Prostate gland (tissue), 2 donors: ENCODE measurements at places on chromosomes 13 and 19. TPM values are rescaled to one million over a fixed set of nuclear protein-coding genes. Genes with fewer than 3 reads are reported as not detected.

DNA sequence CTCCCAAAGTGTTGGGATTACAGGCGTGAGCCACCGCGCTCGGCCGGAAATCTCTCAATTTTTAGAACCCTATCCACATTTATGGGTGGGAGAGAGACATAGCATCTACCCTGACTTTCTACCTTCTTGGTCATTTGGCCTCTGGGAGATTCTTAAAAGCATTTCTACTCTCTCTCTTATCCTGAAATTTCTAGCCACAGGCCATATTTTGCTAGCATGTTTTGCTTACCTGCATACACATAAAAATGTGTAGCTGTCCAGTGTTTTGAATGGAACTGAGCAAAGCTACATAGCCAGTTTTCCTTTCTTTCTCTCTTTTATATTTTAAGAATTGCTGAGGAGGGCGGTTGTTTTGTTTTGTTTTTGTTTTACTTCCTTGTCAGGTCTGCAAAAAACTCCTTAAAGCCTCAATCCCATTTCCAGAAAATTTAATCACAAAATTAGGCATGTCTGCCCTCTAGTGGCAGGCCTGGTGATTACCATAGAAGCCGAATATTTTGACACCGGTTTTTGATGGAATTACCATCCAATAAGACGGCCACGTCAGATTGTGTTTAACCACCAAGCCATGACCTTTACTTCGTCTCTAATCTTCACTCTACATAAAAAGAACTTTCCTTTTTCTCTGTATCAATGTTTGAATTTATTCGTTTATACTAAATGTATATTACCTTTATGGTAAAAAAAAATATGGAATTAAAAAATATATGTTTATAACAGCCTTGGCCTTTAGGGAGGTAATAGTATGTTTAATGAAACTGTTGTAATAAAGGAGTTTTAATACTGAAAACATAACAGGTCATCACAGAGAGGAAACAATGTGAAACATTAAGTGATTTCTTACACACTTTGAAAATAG is 34.4 kb upstream of the OXGR1 start:
- peak; percentile 39 for DNase-seq

GRCh38 chr13:113448545-113448884 is 4.8 kb downstream of the ADPRHL1 start:
- DNase-seq, result no peak

DNA sequence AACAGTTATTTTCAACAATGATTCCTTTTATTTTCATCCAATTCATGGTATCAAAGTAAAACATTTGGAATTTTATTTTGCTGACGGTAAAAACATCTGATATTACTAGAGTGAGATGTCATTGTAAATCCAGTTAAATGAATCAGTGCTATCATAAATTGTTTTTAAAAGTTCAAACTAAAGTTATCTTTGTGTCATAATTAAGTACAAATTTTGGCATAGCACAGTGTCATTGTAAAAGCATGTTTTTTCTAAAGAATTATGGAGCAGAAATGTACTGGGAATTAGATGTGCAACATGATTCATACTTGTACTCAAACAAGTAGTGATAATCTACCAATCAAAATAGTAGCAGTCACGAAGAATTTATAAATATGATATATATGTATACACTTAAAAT is 92.8 kb downstream of the FAM216B start:
- no peak for DNase-seq

SLC25A41 gene
- 0.18 TPM for total RNA-seq

GRCh38 chr19:38683393-38684077 is 36.1 kb downstream of the ACTN4 start:
- peak; percentile 92 for DNase-seq

SLC10A2 gene
- total RNA-seq, result not detected

DNA sequence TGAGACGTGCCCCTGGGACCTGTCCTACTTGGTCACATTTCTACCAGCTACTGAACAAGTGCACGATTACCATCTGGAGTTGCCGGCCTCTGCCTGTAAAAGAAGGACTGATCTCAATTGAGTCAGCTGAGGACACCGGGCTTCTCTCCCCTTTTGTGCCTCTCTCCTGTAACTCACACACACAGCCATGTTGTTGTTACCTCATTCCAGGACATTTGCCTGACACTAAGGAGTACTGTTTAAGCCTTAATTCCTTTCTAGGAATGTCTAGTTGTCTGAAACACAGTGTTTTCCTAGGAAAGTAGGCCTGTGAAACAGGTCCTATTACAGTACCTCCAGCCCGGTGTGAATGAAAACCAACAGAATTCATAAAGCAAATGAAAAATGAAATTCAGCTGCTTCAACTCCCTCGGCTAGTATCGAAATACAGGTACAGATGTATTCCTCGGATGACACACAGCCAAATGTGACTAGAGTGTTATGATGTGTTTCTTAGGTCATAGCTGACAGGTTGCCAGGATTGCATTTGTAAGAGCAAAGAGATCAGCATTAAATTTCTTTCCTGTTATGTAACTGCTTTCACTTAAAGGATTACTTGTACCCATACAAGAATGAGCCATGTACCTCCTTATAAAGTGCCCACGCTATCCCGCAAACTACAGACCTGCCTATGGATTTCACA is 152.0 kb upstream of the IRS2 start:
- DNase-seq, result no peak

KLK11 gene
- total RNA-seq, result 315 TPM

DNA sequence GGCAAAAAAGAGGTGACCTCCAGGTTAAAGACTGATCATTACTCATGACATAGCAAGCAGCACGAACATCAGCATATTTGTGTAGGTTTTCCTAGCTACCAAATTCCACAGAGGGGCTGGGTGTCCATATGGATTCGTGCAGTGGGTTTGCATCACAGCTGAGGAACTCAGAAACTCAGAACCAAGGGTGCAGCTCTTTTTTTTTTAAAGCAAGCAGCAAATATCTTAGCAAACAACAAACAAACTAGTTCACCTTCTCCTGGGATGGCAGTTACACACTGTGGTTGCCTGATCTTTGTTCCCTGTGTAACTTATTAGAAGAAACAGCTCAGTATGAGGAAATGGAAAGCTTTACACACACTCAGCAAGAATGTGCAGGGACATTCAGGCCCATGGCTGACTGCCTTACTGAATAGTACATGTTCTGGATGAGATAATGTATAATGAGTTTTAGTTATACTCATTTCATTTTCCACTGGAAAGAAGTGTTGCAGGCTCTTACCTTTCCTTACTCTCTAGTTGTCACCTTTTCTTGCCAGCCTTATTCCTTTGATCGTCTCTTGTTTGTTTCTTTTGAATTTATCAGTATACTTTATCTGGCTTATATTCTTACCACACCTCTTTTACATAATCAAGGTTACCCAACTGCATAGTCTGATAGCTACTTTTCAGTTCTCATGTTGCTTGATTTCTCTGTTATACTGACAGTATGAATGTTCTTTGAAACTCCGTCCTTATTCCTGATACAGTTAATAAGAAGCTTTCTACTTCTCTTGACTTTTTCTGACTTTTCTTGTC is 4.3 kb downstream of the NDFIP2 start:
- DNase-seq, result peak; percentile 59

DNA sequence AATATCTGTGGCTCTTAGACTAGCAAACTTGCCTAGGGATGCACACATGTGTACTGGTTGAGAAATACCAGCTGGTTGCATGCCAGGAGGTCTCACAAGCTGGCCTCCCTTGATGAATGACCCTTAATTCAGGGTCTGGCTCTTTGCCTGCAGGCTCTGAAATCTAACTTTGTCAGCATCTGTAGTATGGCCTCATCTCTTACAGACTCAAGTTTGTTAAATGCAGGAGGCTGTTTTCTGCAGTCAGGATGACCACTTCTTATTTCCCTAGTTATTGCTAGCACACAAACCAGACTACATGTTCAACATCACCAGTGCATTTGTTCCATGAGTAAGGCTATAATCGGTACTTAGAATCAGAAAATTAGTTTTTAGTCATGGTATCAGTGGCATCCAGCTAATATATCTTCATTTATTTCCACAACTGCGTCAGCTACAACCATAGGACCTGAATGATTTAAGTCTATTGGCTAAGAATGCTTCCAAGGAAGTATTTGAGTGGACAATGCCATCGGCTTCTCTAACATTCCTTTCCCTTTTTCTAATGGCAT is 23.3 kb upstream of the POSTN start:
- DNase-seq, result no peak

TUBA3C gene
- 87.1 TPM for total RNA-seq

GRCh38 chr19:12034620-12035019 is 859 bp downstream of the ZNF433 start:
- DNase-seq, result no peak

DNA sequence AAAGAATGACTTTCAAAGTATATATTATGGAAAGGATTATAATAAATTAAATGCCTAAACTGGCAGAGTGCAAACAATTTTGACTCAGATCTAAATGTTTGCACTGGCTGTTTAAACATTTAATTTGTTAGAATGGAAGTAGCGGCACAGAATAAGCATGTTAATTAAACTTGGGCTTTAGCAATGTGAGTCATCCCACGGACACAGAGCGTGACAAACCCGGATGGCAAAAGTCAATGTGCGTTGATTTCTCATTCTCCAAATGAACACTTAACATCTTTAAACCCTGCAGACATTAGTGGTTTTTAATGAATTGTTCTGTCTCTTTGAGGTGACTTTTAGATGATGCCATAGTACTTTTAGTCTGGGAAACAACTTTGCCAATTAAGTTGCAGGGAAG is 38.4 kb downstream of the PCDH8 start:
- no peak for DNase-seq

- DNase-seq, result no peak
These were observed 1.4 kb downstream of the PTH2 start for GRCh38 chr19:49421878-49422202.

- peak; percentile 40 for DNase-seq
These were observed 55.7 kb upstream of the ABCC4 start for GRCh38 chr13:95356916-95357315.

GRCh38 chr19:51417107-51417809 is at the start of gene SIGLEC10:
Gene SIGLEC10 (minus strand): TSS chr19:51417642. CDS start chr19:51417581, 61 bp downstream.
- DNase-seq, result no peak

- no peak for DNase-seq
These were observed 145.9 kb downstream of the RFC3 start for GRCh38 chr13:33963895-33964294.

DNA sequence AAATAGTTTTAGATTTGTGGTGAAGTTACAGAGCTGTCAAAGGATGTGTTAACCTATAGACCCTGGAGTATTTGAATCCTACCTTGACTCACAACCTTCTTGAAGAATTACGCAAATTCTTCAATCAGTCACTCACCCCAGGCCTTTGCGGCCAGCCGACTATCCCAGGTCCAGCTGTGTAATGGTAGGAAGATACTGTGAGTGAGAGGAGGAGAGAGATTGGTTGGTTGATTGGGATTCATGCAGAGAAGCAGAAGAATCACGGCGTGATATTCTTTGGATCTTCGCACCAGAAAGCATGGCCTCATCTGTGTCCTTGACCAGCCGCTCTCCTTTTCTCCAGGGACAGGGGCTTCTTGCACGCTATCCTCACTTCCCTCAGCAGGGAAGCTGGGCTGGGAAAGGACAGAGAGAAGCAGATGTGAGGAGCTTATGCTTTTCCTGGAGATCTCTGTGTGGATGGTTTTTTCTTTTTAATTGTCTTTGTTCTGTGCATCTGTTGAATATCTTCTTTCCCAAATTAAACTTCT is 249.1 kb downstream of the GGACT start:
- DNase-seq, result no peak

GRCh38 chr13:38255600-38255999 is 94.1 kb upstream of the UFM1 start:
- no peak for DNase-seq

- no peak for DNase-seq
These were observed 349.6 kb upstream of the PCDH20 start for GRCh38 chr13:61765181-61765742.

GRCh38 chr13:29569253-29570050 is 26.0 kb downstream of the SLC7A1 start:
- DNase-seq, result peak; percentile 54

DNA sequence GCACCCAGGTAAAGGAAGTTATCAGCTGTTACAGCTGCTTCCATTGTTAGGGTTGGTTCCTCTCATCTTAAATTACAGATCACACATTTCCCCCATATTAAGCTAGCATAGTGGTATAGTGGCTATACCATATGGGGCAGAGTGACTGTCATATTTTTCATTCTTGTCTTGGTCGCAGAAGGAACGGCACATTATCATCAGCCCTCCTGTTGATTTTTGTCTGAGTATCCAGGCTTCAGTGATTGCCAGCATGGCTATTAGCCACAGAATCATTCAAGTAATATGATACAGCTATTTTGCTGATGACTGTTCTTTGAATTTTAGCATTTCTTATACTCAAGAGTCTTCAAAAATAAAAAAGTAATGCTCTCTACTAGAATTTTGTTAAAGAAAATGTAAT is 240.9 kb downstream of the LIG4 start:
- DNase-seq, result no peak

LRP3 gene
- total RNA-seq, result 64.4 TPM

- no peak for DNase-seq
These were observed 2.4 kb downstream of the SIGLECL1 start for GRCh38 chr19:51253088-51253806.

DNA sequence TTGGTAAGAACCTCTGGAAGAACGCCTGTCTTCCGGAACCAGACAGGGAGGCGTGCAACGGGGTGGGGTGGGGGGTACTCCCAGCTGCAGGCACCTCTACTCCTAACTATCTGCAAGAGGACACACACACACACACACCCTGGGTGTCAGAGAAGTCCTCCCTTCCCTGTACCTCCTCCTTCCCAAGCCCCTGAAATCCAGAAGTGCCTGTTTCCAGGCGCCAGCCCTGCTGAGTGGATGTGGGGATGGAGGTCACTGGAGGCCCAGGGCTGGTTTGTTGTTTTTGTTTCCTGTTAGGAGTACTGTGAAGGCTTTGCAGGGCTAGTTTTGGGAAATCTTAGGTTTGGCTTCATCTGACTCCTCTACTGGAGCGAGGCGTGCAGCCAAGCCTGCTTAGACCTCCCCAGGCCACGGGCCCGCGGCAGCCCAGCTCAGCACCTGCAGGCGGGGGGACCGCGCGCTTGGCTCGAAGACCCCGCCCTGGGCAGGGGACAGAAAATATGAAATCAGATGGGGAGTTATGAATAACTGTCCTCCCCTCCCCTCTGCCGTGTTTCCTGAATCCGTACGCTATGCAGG is 36.4 kb downstream of the SOX1 start:
- no peak for DNase-seq

- DNase-seq, result no peak
These were observed 76.9 kb downstream of the ITGBL1 start for GRCh38 chr13:101529422-101529821.

DNA sequence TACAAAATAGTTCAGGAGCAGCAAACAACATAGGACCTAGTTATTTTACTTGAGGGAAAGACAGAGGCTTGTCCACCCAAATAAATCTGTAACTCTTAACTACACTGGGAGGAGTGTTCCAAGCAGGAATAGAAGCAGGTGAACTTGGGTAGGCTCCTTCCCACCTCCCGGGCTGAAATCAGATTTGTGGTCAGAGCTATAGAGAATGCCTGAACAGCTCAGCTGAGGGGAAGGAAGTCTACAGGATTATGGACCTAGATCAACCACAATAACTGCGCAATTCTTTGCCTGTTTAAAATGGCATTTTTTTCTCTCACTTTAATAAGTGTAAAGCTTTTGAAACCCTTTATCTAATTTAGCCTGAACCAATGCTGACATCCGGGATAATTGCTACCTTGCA is 73.5 kb upstream of the IRS2 start:
- no peak for DNase-seq
